ENCODE measurements at places on chromosomes 6 and 20. TPM values are rescaled to one million over a fixed set of nuclear protein-coding genes. Genes with fewer than 3 reads are reported as not detected.
A peak's percentile ranks its signal among the peaks of the same experiment; 100 is the strongest.

The PLN gene
- polyA plus RNA-seq, result 0.49 TPM

DNA sequence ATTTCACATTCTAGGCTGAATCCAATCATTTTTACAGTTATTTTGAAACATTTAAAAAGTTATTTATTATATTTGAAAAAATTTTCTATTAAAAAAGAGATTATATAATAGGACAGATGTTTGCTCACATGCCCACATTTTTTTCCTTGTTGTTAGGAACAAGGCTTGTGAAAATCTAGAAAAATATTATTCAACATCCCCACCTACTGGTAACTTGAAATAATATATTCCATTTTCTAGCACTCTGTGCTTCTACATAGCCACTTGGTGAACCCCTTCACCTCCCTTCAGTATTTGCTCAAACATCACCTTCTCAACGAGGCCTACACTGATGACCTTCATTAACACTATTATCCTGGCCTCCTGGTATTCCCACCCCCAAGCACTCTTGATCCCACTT lies 18.3 kb upstream of the GPRC6A start:
- DNase-seq, result peak; percentile 64

DNA sequence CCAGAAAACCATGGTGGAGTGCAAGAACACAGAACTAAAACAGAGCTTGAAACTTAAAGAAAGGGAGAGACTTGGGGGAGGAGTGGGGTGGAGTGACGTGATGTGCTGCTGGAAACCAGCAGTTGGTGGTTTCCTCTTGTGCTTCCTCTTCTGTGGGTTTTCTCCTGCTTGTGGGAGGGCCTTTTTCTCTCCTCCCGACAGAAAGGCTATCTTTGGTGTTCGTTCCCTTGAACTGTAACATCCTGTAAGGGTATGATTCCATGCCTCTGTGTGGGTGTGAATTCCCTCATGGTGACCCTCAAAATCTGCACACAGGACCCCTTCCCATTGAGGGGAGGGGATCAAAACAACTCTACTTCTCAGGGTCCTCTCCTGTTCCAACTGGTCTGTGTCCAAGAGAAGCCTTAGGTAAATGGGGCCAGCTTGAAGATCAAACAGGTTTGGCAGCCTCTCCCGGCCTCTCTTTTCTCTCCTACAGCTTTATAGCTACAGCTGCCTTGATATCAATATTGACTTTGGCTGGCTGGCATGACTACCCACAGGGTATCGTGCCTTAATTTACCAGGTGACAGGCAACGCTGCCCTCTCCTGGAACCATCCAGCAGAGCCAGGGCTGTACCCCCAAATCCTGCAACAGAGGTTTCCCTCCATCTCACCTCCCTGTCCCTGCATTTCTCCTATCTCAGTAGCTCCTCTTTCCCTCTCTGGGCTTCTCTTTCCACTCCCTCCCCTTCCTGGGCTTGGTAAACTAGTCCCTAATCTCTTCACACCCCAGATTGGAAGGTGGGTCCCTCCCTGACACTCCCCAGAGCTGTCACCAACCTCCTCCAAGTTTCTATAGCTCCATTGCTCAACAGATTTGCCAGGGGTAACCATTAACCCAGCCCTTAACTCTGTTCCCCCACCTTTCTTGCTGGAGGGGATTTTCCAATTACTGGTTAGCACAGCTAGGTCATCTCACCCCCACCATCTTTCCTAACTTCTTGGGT lies 1.5 kb upstream of the MSH5 start:
- peak; percentile 87 for DNase-seq

DNA sequence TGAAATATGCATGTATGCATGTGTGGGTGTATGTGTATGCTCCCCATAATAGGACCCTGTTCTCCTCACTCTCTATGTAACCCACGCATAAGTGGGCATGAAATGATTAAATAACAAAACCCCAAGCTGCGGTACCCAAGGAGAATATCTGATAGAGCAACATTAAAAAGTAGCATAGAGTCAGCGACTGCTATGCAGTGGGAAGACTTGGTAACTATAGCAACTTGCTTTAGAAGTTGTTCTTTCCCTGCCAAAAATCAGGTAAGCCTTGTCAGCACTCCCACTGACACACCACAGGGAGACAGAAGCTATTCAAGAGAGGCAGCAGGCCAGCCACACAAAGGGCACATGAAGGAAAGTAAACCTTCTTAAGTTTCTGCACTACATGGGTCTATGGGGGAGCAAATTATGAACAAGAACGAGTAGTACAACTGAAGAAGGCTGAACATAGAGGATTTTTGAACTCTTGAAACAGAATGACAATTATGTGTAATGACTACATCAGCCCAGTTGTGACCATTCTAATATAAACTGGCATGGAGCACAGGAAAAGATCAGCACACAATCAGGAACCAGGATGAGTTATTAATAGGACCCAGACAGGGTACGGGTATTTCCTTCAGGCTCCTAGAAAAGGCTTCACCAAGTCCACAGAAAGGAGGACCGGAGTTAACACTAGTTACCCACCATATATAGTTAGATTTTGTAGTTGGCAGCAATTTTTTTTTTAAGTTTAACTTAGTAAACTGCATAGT lies 89.9 kb downstream of the GPR6 start:
- no peak for DNase-seq

GRCh38 chr6:7051780-7052442 lies 55.9 kb upstream of the RREB1 start:
- peak; percentile 54 for DNase-seq

GRCh38 chr20:25624500-25624939 lies 706 bp upstream of the NANP start:
- no peak for DNase-seq

GRCh38 chr20:13348311-13349234 lies 127.5 kb downstream of the ISM1 start:
- peak; percentile 64 for DNase-seq

The CRISP3 gene
- polyA plus RNA-seq, result not detected

The GSS gene
- 68.3 TPM for polyA plus RNA-seq

- peak; percentile 25 for DNase-seq
These were observed 40.2 kb upstream of the PROKR2 start for GRCh38 chr20:5356941-5357340.

GRCh38 chr20:53869466-53870258 lies 200.7 kb downstream of the BCAS1 start:
- DNase-seq, result peak; percentile 83

DNA sequence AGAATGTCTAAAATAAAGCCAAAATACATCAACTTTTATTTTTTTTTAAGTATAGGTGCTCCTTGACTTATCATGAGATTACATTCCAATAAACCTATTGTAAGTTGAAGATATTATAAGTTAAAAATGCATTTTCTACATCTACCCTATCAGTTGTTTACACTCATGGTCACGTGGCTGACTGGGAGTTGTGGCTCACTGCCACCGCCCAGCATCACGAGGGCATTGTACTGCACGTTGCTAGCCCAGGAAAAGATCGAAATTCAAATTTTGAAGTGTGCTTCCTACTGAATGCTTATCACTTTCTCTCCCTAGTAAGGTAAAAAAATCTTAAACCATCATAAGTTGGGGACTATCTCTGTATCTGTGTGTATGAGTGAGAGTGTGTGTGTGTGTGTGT lies 126.6 kb upstream of the RIN2 start:
- no peak for DNase-seq

DNA sequence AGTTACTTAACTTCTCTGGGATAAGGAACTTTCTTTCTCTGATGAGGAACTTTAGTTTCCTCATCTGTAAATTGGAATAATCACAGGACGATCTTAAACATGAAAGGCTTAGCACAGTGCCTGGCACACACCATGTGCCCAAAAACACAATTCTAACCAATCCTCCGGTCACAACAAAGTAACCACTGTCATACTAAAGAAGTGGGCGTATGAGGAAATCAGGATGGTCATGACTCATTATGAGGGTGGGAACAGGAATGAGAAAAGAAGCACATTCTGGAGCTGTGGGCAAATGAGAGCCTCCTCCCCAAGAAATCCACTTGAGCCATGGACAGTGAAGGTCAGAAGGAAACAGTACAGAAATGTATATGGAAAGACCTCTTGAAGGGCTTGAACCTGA lies 82.9 kb downstream of the LRFN2 start:
- peak; percentile 18 for DNase-seq

Measured in GM23248 (cell line).